ENCODE measurements at places on chromosomes 13 and 19.

GRCh38 chr19:49779731-49780555, 13.1 kb downstream of the AP2A1 start:
- no peak for DNase-seq

DNA sequence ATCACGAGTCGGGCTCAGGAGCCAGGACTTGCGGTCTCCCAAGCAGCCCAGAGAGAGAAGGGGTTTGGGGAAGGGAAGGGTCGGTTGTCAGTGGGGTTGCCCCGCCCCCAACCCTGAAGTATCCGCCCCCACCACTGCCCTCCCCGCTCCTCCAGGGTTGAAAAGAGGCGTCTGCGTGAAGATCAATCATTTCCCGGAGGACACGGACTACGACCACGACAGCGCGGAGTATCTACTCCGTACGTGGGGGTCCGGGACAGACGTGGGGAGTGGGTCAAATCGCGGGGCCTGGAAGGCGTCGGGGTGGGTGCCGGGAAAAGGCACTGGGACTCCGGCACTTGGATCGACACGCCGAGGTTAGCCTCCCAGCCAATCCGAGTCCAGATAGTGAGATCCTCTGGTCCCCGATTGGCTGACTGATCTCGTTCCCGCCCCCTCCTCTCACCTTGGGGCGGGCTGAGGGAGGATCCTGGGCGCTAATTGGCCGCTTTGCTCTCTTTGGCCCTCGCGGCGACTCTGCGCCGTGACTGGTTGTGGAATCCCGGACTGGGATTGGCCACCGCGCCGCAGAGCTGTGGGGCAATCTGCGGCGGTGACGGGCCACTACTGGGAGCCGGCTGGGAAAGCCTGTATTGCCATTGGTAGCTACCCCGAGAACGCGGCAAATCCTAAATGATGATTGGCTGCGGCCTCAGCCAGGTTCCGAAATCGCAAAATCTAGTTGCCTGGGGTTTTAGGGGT, 13.3 kb upstream of the CACNG6 start:
- no peak for DNase-seq

GRCh38 chr13:41203810-41204209, 9.4 kb upstream of the KBTBD7 start:
- DNase-seq = no peak

- no peak for DNase-seq
Measured at GRCh38 chr13:28245465-28245864, 107.1 kb downstream of the PAN3 start.

GRCh38 chr19:42270346-42271044, 1.4 kb downstream of the CIC start:
- DNase-seq = peak; percentile 55

DNA sequence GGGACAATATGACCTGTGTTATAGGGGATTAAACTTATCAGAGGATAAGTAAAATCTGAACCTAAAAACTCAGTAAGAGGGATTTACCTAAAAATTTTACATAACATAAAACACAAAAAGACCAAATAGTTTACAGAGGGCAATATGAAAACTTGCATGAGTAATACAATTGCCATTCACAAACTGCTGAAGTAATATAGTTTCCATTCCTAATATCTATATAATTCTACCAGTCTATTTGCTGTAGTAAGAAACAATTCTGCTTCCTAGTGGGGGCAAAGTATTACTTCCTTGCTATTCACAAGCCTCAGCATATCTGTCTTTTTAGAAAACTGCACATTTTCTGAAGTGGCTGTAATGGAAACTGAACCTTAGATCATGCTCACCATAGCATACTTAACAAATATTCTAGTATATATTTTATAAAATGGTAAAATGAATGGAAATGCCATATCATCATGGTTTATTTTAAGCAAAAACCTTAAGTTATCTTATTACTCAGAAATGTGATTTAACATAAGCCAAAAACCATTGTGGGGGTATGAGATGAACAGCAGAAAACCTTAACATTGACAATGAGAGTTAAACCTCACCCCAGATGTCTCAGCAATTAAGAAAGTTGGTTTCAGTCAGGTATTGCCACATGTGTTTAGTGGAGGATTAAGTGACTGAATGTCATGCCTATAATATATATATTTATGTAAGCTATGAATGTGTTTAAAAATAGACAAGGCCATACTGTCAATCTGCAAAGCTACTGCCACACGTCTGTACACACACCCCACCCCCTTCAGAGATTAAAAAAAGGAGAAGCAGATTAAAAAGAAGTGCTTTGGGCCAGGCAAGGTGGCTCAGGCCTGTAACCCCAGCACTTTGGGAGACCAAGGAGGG, 136.8 kb downstream of the MIPEP start:
- no peak for DNase-seq

Data from activated CD4-positive, alpha-beta T cell treated with anti-CD3 and anti-CD28 coated beads for 24 hours (primary cell).